ENCODE measurements at places on chromosomes 1 and 21.

GRCh38 chr1:7363450-7363849, 407.6 kb upstream of the VAMP3 start:
- no peak for DNase-seq

DNA sequence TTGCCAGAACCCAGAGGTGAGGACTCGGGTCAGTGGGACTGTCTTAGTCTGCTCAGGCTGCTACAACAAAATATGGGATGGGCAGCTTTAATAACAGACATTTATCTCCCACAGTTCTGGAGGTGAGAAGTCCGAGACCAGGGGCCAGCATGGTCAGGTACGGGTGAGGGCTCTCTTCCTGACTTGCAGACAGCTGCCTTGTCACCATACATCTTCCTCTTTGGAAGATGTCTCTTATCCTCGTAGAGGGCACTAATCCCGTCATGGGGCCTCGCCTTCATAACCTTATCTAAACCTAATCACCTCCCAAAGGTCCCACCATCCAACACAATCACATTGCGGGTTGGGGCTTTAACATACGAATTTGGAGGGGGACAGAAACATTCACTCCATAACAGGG, 51.9 kb downstream of the GLUL start:
- DNase-seq: no peak

DNA sequence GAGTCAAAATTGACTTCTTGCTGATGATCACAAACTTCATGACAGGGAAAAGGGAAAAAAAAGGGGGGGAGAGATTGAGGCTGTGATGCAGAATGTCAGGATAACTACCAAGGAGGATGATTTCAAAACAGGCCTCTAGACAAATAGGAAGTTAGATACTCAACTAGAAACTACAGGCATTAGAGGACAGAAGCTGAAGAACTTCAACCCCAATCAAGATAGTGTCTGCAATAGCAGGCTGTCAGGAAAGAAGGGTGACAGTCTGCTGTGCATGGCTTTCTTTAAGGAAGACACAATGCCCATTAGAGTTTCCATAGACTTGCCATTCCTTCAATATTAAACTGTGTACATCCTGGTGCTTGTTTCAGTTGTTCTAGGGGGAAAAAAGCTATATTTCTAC, 257.2 kb downstream of the TTLL7 start:
- no peak for DNase-seq

DNA sequence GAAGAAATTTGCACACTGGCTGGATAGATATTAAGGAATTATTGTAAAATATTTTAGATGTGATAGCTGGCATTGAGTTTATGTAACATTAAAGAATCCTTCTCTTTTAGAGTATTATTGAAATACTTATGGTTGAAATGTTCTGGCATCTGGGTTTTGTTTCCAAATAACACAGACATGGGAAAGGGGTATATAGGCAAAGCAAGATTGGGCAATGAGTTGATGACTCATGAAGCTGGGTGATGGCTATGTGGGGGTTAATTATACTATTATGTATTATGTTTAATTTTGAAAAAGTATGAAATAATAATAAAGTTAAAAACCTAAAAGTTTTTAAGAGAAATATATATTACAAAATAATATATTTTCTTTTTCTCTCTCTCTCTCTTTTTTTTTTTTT, 12.5 kb upstream of the PTPN14 start:
- no peak for DNase-seq

DNA sequence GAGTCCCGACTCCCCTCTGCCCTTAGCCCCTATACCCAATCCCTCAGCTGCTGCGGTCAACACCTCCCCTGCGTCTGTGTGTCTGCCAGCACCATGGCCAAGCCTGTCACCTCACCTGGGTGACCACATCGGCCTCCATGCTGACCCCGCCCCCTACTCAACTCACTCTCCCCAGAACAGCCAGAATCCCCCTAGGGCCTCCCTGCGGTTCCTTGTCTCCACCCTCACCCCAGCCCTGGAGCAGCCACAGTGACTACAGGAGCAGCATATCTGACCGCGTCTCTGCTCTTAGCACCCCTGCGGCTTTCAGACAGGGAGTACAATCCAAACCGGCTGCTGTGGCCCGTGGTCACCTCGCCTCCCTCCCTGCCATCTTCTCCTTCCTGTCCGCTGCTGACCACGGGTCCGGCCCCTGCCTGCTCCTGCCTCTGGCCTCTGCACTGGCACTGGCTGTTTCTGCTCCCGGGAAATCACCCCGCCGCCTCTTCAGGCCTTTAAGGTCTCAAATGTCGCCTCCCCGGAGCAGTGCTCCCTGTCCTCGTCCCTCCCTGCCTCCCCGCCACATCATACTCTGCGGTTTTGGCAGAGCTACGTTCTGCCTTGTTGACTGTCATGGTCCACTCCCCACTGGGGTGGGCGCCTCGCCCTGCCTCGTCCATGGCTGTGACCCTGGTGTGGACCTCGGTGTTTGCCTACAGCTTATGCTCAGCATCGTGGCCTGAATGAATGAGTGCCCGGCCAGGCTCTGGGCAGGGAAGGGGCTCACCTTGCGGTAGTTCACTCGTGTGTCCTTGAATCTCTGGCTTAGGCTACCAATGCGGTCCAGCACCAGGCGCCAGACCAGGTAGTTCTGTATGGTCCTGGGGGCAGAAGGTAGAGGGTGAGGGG, 11.1 kb downstream of the PRXL2B start:
- DNase-seq: no peak

- no peak for DNase-seq
Measured at GRCh38 chr1:165053351-165053750, 303.2 kb downstream of the LMX1A start.

GRCh38 chr1:5839881-5840550, 152.2 kb downstream of the NPHP4 start:
- DNase-seq: no peak

GRCh38 chr1:33517596-33518250, 45.3 kb downstream of the ZSCAN20 start:
- DNase-seq: no peak

- no peak for DNase-seq
Measured at GRCh38 chr1:160354388-160354985, 11.3 kb downstream of the NCSTN start.

DNA sequence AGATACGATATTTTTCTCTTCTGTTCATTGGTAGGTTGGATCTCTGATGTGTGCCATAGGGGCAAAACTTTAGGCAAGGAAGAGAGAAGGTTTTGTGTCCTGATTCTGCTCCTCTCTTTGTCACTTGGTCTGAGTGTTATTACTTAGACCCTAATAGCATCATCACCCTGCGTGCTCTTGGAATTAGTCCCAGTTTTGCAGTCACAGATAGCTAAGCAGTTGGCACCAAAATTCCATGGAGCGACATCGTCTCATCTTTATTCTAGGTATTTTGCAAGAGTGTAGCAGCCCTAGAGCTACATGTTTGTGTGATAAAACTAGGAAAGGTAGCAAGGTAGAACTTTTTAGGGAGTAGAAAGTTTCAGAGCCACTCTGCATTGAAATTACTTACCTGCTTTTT, 23.8 kb downstream of the PIP5K1A start:
- no peak for DNase-seq

GRCh38 chr1:18597160-18598042, 33.2 kb upstream of the PAX7 start:
- DNase-seq: peak; percentile 10

DNA sequence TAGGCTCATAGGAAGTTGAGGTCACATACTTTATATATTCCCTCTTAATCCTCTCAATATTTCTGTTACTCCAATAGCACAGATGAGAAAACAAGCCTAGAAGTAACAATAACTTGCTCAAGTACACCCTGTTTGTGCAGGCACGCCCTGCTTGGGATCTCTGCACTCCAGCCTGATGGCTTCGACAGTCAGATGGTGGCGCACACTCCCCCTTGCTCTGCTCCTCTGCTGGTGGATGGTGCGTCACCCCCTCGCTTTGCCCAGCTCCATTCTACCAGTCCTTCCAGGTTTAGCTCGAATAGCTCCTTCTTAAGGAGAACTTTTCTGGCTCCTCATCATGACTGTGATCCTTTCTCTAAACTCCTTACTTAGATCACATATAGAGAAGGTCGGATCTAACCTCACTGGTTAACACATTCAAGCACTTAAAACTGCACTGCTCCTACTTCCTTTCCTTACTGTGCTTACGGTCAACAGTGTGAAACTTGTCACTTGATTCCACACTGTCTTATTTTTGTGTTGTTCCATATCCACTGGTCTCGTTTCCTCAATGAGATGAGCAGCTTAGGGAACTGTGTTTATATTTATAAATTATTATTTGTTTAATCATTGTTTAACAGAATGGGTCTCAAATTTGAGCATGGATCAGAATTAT, 3.0 kb downstream of the TSPAN2 start:
- no peak for DNase-seq

DNA sequence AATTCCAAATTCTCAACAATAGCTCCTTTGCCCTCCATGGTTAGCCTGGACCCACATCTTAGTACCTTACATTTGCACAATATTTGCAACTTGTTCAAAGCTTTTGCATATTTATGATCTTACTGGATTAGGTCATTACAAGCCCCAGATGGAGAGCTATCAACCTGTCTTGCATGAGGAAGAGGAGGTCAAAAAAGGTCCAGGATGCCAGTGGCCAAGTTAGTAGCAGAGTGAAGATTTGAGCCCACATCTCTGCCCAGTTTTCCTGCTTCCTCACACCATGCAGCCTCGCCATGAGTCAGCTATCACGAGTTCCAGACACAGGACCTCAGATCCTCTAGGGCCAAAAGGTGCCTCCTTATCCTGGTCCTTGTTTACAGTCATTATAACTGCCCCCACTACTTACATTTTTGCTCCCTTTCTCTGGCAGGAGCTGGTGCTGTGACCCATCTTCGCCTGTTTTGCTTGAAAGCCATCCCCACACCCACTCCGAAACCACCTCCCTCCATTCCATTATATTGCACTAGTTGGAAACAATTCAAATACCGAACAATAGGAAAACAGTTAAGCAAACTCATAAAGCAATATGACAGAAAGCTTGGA, 5.0 kb upstream of the AHCYL1 start:
- no peak for DNase-seq

DNA sequence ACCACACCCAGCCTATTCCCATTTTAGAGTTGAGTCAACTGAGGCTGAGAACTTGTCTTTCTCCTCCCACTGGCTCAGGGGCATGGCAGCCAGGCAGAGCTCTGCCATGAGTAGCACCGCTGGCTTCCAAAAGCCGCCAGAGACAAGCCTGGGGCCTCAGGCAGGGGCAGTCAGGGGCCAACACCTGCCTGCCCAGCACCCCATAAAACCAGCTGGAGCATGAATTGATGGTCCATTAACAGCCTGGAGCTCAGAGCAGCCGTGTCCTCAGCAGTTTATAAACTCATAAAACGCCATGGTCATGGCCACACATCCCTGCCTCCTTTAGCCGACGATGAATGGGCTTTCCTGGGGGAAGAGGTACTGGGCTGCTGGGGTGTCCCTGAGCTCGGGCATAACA, 50.6 kb upstream of the PAX7 start:
- DNase-seq: no peak

DNA sequence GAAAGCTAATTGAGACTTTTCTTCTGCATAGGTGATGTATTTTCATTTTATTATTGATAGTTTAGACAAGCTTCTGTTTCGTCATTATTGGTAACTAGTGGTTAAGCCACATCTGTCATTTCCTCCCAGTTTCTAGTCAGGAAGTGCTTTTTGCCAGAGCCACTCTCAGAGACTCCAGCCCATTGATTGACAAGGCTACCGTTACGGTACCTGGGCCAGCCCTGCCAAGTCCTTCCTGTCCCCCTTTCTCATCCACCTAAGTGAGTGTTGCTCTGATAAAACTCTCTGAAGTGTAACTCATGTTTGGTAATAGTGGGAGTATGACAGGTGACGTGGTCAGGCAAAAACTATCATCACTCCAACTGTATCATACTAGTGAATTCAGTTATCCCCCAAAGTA, 29.6 kb upstream of the AGL start:
- no peak for DNase-seq

DNA sequence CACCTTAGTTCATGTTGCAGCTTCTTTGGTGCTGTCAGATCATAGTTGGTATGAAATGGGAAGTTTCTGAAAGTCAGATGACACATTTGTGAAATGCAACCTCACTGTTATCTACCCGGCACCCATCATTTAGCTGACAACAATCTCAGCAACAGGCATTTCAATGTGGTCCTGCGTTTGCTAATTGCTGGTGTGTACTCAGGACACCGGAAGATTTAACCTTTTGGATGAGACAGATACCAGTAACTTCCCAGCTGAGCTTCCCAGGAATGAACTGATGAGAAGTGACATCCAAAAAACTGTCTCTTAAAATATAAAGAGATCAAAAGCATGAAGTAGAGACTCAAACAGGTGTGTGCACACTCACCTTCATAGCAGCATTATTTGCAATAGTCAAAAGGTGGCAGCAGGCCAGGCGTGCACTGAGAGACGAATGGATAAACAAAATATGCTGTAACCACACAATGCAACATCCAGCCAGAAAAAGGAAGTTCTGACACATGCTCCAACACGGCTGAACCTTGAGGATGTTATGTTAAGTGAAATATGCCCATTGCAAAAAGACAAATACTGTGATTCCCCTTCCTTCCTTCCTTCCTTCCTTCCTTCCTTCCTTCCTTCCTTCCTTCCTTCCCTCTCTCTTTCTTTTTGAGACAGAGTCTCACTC, 7.9 kb upstream of the CLDN14 start:
- no peak for DNase-seq

DNA sequence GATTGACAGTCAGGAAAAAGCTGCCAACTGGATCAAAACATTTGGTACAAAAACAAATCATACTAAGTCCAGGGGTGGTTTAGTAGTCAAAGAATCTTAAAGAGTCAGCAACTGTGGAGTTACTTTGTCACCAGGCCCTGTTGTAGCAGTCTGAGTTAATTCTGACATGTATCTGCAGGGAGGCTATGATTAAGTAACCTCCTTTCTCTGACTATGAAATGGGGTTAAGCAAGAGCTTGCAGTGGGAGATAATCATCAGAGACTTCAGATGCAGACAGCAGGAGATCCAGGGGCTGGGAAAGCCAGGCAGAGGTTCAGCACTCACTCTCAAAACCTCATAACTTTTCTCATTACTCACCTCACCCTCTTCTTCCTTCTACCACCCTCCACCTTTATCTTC, 99.2 kb upstream of the BTG3 start:
- DNase-seq: no peak

- DNase-seq: no peak
Measured at GRCh38 chr1:11187494-11187893, 1.7 kb upstream of the ANGPTL7 start.

DNA sequence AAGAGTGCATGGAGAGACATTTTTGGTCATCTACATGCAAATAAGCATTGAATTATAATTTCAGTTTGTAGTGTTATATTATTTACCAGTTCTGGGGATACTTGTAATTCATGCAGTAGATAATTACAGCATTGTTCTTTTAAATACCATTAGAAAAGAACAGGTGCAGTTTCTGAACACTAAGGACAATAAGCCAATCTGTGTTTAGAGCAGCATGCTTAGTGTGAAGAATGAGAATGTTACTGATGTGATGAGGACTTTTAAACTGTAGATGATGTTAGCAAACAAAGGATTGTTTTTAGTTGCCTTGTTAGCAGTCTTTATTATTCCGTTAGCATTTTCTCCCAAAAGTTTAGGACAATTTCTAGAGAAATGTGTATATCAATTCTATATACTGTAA, 348.3 kb downstream of the BRINP3 start:
- DNase-seq: no peak
